ENCODE measurements at places on chromosomes 6 and 20.

GRCh38 chr6:106473812-106474211 is 113.3 kb downstream of the CRYBG1 start:
- no peak for DNase-seq

- no peak for DNase-seq
These were observed 462.6 kb downstream of the HDGFL1 start for GRCh38 chr6:23031986-23032385.

DNA sequence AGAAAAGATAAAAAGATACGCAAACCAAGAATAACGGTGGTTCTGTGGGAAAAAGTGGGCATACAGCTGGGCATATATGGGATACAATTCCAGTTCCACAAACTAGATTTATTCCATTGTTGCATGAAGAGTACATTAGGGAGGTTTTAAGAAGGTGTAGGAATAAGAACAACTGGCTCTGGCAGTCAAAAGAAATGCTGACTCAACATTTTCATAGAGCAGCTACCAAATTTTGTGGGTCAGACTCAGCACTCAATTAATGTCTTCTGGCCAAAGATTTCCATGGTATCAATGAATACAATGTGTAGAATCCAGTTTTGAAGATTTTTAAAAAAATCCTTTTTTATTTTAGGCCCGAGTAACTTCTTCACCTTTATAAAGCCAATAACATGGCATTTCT is 40.2 kb downstream of the TP53INP2 start:
- no peak for DNase-seq

DNA sequence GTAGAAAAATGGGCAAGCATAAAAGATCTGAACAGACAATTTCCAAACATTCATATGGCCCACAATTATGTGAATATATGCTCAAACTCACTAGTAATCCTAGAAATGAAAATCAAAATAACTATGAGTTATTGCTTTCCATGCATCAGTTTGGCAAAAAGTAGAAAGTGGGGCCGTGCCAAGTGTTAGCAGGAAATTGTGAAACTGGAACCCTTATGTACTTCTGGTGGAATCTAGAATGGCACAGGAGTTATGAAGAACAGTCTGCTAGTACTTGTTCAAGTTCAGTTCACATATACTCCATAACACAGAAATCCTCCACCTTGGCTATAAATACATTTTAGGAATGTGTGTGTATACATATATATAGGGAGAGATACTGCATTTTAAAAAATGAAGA is 89.8 kb downstream of the EYA2 start:
- no peak for DNase-seq

DNA sequence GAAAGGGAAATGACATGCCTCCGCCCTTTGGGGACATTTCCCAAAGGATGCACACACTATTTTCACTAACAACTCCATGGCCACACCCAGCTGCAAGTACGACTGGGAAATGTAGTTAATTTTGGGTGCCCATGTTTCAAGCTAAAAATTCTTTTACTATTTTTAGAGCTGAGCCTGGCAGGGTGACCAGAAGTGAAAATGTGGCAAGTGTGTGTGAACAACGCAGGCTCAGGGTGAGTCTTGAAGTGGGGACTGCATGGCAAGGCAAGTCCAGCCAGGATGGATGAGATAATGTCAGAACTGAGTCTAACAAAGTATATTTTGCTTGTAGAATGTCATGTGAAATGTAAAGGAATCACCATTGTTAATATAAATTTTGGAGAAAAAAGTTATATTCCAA is 17.0 kb upstream of the CD109 start:
- DNase-seq, result no peak

GRCh38 chr20:9279918-9280401 is 211.1 kb downstream of the PLCB4 start:
- no peak for DNase-seq

GRCh38 chr6:81820980-81821379 is 68.5 kb upstream of the TENT5A start:
- no peak for DNase-seq
